ENCODE measurements at places on chromosomes 12 and 14.

DNA sequence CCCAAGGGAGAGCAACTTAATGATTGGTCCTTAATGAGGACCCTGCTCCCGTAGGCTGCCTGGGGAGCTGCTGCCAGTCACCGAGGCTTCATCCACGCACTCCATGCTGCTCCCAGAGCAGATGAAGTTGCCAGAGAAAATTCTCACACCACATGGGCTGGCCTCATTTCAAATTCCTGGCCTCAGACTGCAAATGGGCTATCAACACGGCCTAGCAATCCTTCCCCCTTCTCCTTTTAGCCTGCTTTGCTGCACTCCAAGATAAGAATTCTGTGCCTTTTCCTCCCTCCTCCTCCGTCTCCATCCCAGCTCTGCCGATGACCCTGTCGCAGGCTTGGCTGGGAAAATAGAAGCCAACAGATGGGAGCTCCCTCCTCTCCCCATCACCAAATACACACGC is 10.8 kb upstream of the DGLUCY start:
- no peak for DNase-seq

GRCh38 chr12:118327391-118327790 is 45.3 kb downstream of the TAOK3 start:
- peak; percentile 31 for DNase-seq

DNA sequence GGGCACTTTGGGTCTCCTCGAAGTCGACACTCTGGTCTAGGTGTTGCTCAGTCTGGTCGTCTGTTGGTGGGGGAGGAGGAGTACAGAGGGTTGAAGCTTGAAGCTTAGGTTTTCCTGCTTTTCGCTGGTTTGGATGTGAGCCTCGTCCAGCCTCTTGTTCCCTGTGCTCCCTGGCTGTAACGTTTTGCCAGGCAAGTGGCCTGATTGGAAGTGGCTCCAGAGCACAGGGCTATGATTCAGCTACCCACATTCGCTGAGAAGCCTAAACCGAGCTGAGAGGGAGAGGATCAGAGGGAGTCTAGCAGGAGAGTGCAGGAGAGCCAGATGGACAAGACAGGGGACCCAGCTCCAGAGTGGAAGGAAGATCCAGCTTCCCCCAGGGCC is 6.1 kb downstream of the HOXC10 start:
- DNase-seq, result no peak

- DNase-seq, result peak; percentile 71
Observed at GRCh38 chr12:116910645-116911451, at the start of gene FBXW8. Gene FBXW8, plus strand, starts transcription at chr12:116910950. Its CDS starts 88 bp downstream, at chr12:116911038.

DNA sequence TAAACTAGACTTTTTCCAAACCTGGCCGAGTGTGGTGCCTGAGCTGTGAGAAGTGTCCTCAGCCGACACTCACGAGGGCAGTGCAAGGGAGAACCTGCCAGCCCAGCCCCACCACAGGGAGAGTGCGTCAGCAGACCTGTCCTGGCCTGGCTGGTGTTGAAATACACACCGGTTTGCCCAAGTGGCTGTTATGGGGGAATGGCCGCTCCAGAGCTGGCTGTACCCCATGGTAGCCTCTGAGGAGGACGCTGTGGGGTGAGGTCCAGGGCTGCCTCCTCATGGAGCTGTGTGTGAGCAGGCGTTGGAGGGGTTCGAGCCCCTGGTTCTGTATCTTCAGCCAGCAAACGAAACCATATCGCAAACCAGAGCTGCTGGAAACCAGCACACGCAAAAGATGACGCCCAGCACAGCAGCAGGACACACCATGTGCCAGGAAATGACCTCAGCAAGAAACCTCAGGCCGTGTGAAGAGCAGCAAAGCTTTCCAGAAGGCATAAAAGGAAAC is 9.4 kb downstream of the ANKRD9 start:
- peak; percentile 77 for DNase-seq

DNA sequence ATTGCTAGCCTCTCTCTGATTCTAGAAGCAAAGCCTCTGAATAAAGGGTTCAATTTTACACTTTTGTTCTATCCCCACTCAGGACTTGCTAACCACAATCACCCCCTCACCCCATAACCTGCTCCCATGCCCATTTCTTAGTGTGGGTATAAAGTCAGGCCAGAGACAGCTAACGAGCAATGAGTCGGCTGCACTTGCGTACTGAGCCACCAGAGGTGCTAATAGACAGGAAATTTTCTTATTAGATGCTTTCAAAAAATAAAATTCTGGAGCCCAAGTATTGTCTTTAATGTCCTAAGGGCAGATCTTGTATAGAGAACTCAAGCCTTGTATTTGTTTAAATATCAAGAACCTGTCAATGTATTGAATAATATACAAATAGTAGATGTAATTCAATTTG is 256.9 kb downstream of the SYT1 start:
- DNase-seq, result peak; percentile 13

GRCh38 chr12:112188130-112188830 is 62.9 kb downstream of the TRAFD1 start:
- DNase-seq, result no peak

- DNase-seq, result peak; percentile 79
Observed at GRCh38 chr14:90677484-90678050, 138.7 kb downstream of the TTC7B start.

- no peak for DNase-seq
Observed at GRCh38 chr14:68806526-68807147, 13.8 kb upstream of the ZFP36L1 start.

DNA sequence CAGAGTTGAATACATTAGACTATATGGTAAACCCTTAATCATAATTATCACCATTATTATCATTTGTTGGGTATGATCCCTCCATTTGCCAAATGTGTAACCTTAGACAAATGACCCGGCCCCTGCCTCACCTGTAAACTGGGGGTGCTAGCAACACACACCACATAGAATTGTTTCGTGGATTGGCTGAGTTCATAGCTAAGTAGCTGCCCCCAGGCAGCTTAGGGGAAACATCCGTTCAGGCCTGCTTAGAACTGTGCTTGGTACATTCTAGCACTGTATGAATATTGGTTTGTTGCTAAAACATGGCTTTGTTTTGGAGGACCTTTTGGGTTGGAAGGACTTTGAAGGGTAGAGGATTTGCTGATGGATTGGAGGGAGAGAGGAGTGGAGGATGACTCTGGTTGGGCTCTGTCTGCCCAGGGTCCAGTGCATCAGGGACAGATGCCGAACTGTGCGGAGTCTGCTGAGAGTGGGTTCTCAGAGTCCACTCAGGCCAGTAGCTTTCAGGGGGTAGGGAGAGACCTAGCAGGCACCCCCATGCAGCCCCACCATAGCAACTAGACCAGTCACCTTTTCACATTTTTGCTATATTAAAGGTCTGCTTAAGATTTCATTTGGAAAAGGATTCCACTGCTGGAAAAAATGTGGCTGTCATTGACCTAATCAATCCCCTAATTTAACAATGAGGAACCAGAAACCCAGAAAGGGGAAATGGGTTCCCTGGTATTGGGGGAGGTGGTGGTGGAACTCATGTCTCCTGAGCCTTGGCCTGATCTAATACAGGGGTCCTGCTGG is 2.2 kb downstream of the RIN3 start:
- no peak for DNase-seq

DNA sequence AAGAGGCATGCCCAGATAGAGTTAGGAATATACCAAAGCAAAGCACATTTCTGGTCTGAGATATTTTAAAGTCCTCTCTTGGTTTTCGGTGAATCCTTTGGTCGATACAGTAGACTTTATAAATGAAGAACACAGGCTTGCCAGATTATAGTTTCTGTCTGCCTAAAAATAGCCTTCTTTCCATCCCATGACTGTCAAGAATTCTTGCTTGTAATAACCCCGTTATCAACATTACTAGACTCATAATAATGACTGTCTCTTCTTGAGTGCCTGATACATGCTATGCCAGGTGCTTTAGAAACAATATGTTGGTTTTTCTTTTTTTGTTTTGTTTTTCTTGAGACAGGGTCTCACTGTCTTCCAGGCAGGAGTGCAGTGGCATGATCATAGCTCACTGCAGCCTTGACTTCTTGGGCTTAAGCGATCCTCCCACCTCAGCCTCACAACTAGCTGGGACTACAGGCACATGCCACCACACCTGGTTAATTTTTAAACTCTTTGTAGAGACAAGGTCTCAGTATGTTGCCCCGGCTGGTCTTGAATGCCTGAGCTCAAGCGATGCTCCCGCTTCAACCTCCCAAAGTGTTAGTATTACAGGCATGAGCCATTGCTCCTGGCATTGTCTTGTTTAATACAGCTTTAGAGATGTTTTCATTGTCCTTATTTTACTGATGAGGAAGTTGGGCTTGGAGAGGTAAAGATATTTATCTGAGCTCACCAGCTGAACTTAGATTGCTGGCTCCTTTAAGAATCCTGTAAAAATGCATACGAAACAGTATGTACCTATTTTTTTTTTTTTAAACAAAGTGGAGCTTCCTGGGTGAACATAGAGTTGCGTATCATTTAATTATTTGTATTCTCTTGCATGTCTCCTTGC is 30.4 kb downstream of the CHST11 start:
- DNase-seq, result no peak

- no peak for DNase-seq
Observed at GRCh38 chr12:14678547-14679150, 17.8 kb downstream of the GUCY2C start.

DNA sequence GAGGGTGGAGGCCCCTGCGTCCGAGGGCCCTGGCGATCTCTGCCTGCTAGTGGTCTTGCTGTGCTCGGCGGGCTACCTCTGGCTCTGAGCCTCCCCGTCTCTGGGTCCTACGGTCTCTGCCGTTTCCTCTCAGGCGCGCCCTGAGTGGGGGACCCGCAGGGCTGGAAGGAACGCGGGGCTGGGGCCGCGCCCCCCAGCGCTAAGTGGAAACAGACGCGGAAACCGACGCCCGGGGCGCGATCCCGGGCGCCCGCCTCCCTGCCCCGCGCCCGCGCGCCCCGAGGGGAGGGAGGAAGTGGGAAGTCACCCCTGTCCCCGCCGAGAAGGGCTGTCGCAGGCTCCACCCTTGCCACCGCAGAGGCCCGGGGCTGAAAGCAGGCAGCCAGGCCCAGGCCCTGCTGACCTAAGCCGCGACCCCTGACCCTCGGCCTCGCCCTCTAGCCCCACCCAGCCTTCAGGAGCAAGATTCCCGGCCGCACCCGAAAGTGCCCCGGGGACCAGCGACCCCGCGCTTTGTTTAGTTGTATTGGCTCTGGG is 831 bp downstream of the CRIP1 start:
- no peak for DNase-seq

GRCh38 chr12:127556231-127556886 is 710.6 kb upstream of the TMEM132C start:
- DNase-seq, result no peak

- DNase-seq, result no peak
Observed at GRCh38 chr12:92301356-92301755, 155.7 kb upstream of the BTG1 start.

- DNase-seq, result peak; percentile 62
Observed at GRCh38 chr12:43444940-43445564, 107.0 kb downstream of the ADAMTS20 start.
